ENCODE measurements at places on chromosomes 16 and 17.

DNA sequence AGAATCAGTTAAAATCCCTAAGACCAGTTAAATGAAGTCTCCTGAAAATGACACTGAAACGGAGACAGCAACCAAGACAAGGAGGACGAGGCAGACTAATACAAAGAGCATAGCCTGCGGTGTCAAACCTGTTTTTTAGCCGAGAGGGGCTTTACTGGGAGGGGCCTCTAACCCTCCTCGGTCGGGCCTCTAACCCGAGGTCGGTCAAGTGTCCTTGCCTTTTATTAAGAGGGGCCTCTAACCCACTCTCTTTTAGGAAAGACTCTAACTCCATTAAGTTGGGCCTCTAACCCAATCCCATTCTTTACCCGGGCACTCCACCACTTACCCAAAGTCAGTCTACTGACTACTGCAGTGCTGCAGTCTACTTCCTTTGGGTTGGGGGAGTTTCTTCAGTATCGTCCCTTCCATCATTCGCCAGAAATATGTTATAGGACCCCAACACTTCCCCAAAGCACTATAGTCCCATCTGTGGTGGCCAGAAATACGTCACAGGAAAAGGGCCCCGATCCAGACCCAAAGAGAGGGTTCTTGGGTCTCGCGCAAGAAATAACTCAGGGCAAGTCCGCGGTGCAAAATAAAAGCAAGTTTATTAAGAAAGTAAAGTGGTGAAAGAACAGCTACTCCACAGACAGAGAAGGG is 39.2 kb upstream of the ARL4D start:
- DNase-seq = no peak

DNA sequence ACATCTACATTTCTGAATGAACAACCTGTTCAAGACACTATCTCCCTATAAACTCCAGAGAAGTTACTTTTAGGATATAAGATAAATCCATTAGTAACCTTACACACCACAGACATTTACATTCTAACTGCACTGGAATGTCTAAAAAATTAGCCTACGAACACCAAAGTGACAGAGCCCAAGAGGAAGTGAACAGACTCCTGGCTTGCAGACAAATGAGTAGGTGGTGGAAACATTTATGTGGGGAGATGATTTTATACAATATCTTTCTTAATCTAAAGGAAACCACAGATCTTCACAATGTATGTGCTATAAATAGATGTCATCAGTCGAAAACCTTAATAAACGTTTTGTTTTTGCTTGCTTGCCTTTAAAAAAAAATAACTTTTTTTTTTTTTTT is 18.8 kb downstream of the ZNF652 start:
- DNase-seq = no peak

DNA sequence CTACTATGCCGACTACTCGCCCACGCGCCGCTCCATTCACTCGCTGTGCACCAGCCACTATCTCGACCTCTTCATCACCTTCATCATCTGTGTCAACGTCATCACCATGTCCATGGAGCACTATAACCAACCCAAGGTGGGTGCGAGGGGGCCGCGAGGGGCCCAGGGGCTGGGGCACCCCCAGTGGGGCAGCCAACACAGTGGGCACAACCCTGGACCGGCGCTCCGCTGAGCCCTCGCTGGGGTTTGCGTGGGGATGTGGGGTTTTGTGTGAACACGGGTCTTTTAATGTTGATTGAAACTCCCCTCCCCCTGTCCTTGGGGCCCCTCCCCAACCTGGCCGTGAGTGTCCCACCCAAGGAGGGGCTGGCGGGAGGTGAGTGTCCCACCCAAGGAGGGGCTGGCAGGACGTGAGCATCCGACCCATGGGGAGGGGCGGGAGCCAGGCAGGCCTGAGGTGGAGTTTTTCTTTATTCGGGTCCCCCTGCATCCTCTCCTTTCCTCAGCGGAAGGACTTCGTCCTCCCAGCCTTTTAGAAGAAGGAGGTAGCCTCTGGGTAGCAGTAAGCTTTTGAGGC is 11.2 kb downstream of the TPSG1 start:
- no peak for DNase-seq

DNA sequence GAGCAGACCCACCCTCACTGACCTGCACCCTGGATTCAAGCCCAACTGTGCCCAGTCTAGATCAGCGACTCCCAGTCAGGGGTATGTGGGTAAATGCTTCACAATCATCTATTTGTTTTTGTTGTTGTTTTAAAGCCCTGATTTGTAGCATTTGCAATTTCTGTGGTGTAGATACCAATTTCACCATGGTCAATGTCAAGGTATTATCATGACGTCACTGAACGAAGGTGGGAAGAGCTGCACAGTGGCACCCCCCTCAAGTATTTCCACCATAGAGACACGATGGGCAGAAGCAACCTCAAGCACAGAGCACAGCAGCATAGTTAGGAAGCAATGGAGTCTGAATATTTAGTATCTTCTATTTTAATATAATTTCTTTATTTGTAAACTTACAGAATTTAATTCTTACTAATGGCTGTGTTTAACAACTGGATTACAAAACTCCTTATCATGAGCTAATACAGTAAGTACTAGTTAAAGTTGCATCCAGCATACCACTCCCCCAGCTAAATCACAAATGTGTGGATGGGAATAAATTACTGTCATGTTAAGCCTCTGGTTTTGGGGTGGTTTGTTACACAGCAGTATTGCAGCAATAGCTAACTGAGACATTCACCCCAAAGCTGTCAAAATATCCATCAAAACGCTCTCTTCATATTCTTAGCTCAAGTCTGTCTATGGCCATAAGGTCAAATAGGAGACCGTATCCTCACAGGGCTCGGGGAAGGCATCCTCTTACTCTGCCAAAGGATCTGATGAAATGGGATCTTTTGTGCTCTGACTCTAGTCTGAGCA is 25.5 kb downstream of the ORC6 start:
- no peak for DNase-seq

DNA sequence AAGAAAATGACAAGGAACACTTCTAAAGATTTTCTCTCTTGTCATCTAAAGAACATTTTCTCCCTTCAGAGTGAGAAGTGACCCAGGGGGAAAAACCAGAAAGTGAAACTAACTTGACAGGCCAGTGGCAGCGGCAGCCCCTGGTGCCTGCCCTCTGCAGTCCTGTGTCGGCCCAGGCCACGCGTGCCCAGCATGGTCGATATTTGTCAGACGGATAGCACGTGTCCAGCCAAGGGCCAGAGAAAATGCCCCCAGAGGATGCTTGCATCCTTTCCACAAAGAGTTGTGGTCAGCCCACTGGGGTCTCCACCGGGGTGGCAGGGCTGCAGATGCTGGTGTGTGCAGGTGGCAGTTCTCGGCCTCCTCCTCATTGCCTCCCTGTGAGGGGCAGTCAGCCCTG is 176.6 kb downstream of the RAB11FIP4 start:
- no peak for DNase-seq
